ENCODE measurements at places on chromosomes 6 and 20.

- no peak for DNase-seq
Observed at GRCh38 chr6:16318538-16318937, 80.2 kb downstream of the GMPR start.

- no peak for DNase-seq
Observed at GRCh38 chr20:1301031-1301529, 27.9 kb downstream of the SDCBP2 start.

DNA sequence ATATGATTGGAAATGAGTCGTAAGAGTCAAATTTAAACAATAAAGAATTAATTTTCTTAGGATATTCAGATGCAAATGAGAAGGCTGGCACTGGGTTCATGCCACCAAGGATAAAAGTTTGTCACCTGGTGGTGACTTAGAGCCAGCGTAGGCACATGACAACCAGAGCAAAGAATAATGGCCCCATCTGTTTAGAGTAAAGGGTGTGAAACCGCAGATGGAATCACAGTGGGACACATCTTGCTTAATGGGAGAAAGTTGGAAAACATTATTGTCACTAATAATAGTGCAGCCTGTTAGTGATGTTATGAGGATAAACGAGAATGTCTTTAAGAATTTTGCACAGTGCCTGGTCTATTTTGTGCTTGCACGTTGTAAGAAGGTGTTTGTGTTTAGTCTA, 727.8 kb downstream of the QKI start:
- DNase-seq = no peak

GRCh38 chr20:25065072-25065624, 7.2 kb upstream of the ACSS1 start:
- no peak for DNase-seq

GRCh38 chr6:140718021-140718420, 1343.6 kb upstream of the CITED2 start:
- no peak for DNase-seq

DNA sequence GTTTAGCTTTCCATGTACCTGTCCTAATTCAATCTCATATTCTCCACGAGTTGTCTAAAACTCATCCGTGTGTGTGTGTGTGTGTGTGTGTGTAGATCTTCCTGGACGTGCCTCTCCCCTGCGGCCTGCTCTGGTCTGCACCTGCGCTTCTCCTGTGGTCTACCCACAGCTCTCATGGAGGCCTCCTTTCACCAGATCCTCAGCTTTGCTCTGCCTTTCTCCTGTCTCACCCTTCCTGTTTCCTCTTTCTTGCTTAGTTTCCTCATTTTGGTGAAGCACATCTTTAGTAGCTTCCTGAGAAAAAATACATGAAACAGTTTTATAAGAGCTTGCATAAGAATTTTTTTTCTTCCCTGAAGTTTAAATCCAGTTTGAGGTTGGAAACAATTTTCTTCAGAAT, 18.1 kb downstream of the SLX4IP start:
- DNase-seq = no peak

DNA sequence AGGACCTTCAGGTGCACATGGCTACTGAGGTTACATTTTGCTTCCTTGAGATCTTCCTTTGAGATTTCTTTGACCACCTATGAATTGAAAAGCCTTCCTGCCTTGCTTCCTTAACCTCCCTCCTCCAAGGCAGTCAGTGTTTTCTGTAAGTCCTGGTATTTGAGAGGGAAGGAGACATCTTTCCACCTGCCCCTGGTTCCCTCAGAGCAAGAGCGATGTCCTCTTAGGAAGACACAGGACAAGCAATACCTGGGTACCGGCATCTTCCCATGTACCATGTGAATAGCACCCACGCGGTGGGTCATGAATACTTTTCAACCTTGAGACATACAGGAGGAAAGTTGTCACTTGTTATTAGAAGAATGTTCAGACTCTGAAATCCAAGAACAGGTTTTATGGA, 37.1 kb downstream of the GINS1 start:
- no peak for DNase-seq

Measured in right cardiac atrium (tissue), 5 donors.